ENCODE measurements at places on chromosomes 11 and 22.

DNA sequence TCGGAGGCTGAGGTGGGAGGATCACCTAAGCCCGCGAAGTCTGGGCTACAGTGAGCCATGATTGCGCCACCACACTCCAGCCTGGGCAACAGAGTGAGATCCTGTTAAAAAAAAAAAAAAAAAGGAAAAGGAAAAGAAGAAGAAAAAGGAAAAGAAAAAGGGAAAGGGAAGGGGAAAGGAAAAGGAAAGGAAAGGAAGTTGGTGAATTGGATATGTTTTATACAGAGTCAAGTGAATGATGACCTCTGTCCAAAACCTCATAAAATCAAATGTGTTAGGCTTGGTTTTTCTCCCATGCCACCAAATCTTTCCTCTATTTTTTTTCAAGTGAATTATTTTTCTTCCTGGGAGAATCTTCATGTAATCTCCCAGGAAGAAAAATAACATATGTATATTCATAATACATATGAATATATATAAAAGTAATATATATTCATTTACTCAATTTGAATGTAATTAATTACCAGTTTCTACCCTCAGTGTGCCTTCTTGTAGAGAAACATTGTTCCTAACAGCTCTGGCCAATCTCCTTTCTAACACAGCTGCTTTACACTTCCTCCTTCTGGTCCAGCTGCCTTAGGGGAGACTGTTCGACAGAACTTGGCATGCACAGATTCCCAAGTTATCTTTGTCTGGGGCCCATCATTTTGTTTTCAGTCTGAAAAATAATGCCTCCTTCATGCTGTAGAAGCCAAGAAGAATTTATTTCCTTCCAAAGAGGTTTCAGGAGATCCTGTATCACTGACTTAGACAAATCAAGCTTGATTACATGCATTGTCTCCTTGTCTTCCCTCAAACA, 111.9 kb downstream of the CCDC34 start:
- no peak for DNase-seq

DNA sequence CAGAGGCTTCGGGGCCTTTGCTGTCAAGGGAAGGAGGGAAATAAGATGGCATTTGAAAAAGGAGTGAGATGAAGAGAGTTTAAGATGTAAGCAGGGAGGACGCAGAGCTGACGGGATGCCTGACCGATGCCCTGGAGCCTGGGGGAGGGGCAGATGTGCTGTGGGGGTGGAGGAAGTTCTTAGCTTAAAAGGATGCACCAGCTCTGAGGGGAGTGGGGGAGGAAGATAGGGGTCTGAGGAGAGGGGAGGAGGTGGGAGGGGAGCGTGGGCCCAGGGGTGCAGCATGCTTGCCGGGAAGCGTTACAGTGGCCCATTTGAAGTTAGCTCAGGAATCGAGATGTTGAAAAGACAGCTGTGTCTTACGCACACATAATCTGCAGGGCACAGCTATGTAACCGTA, 56.3 kb downstream of the RPS6KA4 start:
- no peak for DNase-seq

DNA sequence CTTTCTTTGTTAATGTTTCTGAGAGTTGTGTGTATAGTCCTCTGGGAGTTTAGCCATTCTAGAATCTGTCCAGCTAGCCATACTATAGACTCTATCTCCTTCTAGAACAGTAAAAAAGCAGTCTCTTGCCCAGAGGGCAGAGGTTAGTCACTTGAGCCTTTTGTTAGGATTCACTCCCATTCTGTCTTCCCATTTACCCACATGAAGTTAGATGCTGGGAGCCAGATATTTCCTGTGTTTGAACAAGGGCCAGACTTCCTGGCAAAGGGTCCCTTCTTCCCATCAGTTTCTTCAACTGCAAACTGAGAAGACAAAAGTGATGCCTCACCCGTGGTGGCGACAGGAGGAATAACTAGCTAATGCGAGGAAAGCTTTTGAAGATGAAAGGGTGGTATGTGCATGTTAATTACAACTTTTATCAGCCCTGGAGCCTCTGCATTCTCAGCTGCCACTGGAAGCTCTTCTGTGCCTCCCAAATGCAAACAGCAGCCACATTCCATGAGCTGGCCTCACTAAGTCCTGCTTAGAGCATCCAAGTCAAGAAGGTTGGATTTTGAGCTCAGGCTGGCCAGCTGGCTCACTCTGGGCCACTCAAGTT, 12.8 kb downstream of the CD44 start:
- DNase-seq: no peak

- no peak for DNase-seq
Observed at GRCh38 chr11:118744046-118744445, 46.9 kb downstream of the DDX6 start.

- DNase-seq: no peak
Observed at GRCh38 chr22:48428631-48429371, 1398.9 kb downstream of the BRD1 start.

- DNase-seq: no peak
Observed at GRCh38 chr11:110986016-110986415, 259.5 kb upstream of the POU2AF2 start.

GRCh38 chr22:50343541-50343935, 411 bp downstream of the PPP6R2 start:
- DNase-seq: no peak

DNA sequence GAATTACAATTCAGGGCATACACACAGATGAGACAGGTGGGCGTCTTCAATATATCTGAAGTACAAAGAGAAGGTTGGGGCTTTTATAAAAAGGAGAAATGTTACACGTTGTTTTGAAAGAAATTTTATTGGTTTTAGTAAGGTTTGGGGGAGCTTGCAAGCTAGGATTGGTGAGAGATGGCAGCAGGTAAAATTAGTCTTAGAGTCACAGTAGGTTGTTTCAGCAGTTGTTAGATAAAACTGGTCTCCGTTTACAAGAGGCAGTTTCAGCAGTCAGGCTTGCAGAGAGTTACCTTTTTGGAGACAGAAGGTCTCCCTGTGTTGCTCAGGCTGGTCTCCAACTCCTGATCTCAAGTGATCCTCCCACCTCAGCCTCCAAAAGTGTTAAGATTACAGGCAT, 2.4 kb upstream of the SAAL1 start:
- no peak for DNase-seq

- DNase-seq: no peak
Observed at GRCh38 chr22:47784367-47784983, 1022.0 kb downstream of the TBC1D22A start.

- no peak for DNase-seq
Observed at GRCh38 chr22:46972901-46973831, 210.7 kb downstream of the TBC1D22A start.

GRCh38 chr11:19239039-19239438, 1.7 kb downstream of the E2F8 start:
- no peak for DNase-seq

GRCh38 chr22:22712666-22713365, 68.4 kb downstream of the GGTLC2 start:
- DNase-seq: no peak

DNA sequence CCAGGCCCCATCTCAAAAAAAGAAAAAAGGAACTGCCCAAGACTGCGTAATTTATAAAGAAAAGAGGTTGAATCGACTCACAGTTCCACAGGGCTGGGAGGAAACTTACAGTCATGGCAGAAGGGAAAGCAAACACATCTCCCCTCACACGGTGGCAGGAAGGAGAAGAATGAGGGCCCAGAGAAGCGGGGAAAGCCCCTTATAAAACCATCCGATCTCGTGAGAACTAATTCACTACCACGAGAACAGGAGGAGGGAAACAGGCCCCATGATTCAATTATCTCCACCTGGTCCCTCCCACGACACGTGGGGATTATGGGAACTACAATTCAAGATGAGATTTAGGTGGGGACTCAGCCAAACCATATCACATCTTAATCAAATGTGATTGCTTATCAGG, 82.2 kb downstream of the BUD13 start:
- DNase-seq: no peak

GRCh38 chr11:1153951-1154493, 3.7 kb upstream of the MUC5AC start:
- peak; percentile 3 for DNase-seq

DNA sequence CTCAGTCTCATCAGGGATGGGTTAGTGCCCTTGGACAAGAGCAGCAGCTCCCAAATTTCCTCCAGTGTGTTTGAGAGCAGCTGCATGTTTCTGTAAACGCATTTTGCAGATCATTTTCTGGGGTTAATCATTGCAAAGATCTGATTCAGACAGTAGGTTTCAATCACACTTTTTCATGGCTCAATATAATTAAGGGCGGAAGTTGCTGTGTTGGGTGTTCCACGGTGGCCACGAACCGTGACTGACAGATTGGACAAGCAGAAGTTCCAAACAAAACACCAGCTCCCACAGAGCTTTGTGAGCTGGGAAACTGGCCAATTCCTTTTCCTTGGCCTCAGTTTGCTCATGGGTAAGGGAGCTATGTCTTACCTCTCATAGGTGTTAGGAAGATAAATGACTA, 8.4 kb upstream of the RASSF10 start:
- no peak for DNase-seq

DNA sequence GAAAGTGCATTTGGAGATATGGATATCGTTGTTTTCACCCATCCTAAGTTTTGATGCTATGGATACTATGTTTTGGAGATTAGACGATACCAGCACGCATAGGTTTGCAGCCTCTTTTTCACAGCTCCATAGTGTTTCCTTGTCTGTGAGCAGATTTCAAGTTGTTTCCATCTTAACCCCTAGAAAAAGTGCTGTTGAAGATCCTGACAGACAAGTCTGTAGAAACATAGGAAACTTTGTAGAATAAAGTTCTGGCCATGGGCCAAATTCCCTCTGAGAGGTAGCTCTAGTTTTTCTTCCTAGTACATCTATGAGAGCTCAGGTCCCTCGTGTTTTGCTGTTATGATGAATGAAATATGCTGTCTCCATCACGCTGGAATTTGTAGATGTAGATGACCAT, 32.4 kb downstream of the ST3GAL4 start:
- no peak for DNase-seq

- DNase-seq: no peak
Observed at GRCh38 chr22:48739348-48740085, 1088.2 kb downstream of the BRD1 start.

DNA sequence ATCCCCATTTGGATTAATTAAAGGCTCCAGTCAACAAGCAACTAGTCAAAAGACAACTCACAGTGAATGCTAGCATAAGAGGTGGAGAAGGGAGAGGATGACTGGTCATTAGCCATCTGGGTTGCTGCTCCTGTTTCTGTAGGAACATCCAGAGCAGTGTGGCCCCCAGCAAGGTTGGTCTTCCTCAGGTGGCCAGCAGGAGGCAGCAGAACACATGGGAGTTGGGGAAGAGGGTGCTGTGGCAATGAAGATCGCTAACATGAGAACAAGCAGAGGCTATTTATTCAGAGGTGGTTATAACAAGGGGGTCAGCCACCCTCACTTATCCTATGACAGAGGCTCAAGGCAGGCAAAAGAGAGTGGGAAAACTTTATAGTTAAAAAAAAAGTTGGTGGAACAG, 21.3 kb downstream of the IZUMO1R start:
- peak; percentile 11 for DNase-seq

GRCh38 chr11:76808996-76809395, 25.8 kb downstream of the TSKU start:
- DNase-seq: no peak
